ENCODE measurements at places on chromosomes 2 and 18.
A peak's percentile ranks its signal among the peaks of the same experiment; 100 is the strongest.

GRCh38 chr2:105711394-105711793, 33.3 kb upstream of the NCK2 start:
- no peak for DNase-seq

- no peak for DNase-seq
Observed at GRCh38 chr18:7084080-7085065, 33.2 kb downstream of the LAMA1 start.

GRCh38 chr2:74948779-74949178, 9.7 kb upstream of the POLE4 start:
- no peak for DNase-seq

DNA sequence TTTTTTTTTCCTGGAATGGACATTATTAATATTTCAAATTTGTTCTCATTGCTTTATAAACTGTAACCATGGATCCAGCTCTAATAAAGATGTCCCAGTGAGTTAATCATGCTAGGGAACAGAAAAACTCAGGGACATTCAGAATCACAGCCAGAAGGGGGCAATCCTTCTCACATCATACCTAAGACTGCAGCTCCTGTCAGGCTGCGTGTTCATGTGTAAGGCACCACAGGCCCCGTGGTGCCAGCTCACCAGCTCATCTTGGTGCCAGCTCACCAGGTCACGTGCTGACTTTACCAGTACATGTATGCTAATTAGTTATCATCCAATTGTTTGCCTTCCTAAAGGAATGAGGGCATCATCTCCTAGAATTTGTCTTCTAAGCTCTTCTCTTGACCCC, 84.7 kb upstream of the NEDD4L start:
- no peak for DNase-seq

- no peak for DNase-seq
Observed at GRCh38 chr2:101188683-101189405, 37.7 kb upstream of the TBC1D8 start.

DNA sequence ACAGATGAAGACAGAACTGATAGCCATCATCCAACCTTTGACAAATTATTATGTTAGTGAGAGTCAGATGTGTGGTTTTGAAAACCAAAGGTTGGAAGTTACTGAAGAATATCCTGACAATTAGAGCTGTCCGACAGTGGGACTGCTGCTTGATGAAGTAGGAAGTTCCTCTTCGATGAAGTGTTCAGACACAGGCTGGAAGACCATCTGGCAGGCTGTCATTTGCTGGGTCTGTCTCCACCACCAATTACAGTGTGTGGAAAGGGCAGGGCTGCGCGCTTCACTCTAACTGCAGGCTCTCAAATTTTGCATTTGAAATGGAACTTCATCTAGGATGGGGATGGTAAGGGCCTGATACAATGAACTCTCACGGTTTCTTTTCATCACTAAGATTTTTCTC, 313.8 kb downstream of the PIK3C3 start:
- no peak for DNase-seq

- DNase-seq, result no peak
Observed at GRCh38 chr2:203909261-203909967, 27.1 kb upstream of the ICOS start.

DNA sequence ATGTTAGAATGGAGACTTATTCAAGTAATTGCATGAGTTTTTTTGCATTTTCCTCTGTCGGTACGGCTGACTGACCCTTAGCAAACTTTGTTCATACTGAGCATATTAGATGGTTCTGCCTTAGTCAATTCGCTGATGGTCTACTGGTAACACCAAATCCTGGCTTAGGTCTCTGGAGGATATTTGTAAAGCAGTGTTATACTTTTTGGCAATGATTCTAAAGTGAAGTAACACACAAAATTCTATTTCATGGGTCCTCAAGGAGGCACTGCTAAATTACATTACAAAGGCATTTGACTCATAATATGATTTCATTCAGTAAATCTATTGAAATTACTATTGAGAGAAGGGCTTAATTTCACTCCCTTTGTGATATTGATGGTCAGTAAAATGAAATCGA, 246.8 kb upstream of the RASGRP3 start:
- DNase-seq, result no peak

- DNase-seq, result peak; percentile 10
Observed at GRCh38 chr2:238278626-238279323, 9.6 kb downstream of the PER2 start.

- DNase-seq, result no peak
Observed at GRCh38 chr2:109447776-109448175, 166.0 kb downstream of the SEPTIN10 start.
